Astrocyte (in vitro differentiated cells and primary cell): ENCODE measurements at places on chromosomes 5 and 9. TPM values are rescaled to one million over a fixed set of nuclear protein-coding genes. Genes with fewer than 3 reads are reported as not detected.

GRCh38 chr5:95892784-95893354, 68.8 kb downstream of the ELL2 start:
- no peaks in the 10 kb centered on the region for H3K27me3 ChIP-seq
- H3K36me3 ChIP-seq: peaks cover 50% of the 10 kb centered on the region
- H3K27ac ChIP-seq: no peak overlapping the region
- no peak overlapping the region for H3K4me3 ChIP-seq
- no peak for DNase-seq

DNA sequence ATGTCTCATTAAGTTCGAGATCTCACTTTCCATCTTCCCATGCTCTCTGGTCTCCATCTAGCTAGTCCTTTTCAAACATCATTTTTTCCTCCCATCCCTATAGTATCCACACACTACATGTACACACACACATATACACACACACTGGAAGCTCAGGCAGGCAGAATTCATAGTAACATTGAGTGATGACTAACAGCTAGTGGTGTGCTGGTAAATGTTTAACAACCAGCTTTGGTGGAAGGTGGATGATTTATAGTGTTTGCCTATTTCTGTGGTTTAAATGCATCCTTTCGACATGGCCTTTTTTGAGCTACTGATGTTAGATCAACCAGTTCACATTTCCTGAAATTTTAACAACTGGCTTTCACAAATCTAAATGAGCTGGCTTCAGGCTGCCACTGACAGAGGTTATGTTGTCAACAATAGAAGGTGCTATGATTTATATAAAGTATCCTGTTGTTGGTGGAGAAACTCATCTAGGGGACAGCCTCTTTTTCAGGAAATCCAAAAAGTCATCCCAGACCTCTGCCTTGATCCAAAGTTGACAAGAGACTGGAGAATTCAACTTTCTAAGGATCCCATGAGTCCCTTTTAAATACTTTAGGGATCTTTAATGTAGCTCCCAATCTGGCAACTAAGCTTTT, 117.8 kb downstream of the CCDC192 start:
- no peaks in the 10 kb centered on the region for H3K36me3 ChIP-seq
- no peaks in the 10 kb centered on the region for H3K4me1 ChIP-seq
- H3K4me3 ChIP-seq: no peak overlapping the region
- H3K27me3 ChIP-seq: no peaks in the 10 kb centered on the region

DNA sequence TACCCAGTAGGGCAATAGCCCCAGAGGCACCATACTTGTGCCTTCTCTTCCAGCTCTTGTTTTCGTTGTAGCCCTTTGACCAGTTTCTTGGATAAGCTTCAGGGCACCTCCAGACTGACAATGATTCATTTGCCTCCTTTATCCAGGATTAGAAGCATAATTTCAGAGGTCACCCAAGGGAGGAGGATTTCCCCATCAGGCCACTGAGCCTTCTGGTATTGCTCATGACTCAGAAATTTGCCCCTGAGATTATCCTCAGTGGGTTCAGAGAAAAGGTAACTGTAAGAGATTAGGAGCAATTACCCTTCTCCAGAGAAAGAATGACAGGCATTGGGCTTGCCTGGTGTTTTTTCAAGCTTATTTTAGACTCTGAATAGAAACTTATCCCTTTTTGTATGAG, 147.9 kb downstream of the MSX2 start:
- H3K27me3 ChIP-seq: no peaks in the 10 kb centered on the region
- no peak overlapping the region for H3K4me3 ChIP-seq
- DNase-seq: peak; percentile 11
- H3K4me1 ChIP-seq: no peaks in the 10 kb centered on the region
- H3K27ac ChIP-seq: no peak overlapping the region

GRCh38 chr9:112037281-112038016, 137.6 kb downstream of the SUSD1 start:
- H3K27me3 ChIP-seq: no peaks in the 10 kb centered on the region
- DNase-seq: peak; percentile 88
- peak overlapping the region; percentile 86 for H3K27ac ChIP-seq
- H3K4me1 ChIP-seq: peaks cover 42% of the 10 kb centered on the region

DNA sequence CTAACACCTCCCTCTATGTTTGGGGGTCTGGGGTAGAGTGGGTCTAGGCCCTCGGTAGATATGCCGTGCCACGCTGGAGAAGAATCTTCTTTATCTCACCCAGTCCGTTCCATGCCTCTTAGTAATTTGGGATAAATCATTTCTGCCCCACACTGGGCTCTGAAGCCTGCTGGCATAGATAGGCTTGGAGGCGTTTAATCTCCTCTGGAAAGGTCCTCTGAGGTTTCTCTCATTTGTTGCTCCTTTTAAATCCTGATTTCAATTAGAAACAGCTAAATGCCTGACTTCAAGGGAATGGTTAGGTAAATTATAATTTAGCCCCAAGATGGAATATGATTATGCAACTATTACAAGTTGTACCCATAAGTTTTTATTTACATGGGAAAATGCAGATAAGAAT, 57.8 kb upstream of the AKNA start:
- H3K27me3 ChIP-seq: peaks cover 8% of the 10 kb centered on the region
- no peak for DNase-seq
- no peaks in the 10 kb centered on the region for H3K36me3 ChIP-seq

DNA sequence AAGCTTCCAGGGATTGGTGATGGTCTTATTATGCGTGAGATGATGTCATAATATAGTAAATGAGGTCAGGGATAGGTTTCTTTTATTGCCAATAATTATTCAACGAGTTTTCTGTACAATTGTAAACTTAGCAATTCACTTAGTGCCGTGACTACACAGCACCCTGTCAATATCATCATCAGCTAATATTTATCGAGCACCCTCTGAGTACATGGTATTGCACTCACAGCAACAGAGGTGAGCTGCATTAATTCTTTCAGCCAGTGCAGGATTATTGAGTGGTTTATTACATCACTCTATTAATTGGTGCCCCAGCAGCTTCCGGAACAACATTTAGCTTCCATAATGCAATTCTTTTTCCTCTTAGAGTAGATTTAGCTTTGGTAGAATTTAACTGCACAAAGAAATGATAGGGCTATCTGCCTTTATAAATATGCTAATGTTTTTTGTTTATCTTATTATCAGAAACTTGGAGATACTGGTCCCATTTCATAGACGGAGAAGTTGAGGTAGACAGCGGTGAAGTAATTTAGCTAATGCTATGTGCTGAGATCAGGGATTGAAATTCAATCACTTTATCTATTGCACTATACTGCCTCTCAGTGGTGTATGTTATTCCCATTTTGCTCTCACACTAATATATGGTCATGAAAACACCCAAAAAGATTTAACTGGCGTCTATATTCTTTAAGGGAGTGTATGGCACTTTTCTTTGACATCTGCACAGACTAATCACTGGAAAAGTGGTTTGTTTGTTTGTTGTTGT, 726.1 kb upstream of the WWC1 start:
- H3K36me3 ChIP-seq: no peaks in the 10 kb centered on the region
- no peak for DNase-seq
- H3K27me3 ChIP-seq: no peaks in the 10 kb centered on the region
- H3K27ac ChIP-seq: no peak overlapping the region

DNA sequence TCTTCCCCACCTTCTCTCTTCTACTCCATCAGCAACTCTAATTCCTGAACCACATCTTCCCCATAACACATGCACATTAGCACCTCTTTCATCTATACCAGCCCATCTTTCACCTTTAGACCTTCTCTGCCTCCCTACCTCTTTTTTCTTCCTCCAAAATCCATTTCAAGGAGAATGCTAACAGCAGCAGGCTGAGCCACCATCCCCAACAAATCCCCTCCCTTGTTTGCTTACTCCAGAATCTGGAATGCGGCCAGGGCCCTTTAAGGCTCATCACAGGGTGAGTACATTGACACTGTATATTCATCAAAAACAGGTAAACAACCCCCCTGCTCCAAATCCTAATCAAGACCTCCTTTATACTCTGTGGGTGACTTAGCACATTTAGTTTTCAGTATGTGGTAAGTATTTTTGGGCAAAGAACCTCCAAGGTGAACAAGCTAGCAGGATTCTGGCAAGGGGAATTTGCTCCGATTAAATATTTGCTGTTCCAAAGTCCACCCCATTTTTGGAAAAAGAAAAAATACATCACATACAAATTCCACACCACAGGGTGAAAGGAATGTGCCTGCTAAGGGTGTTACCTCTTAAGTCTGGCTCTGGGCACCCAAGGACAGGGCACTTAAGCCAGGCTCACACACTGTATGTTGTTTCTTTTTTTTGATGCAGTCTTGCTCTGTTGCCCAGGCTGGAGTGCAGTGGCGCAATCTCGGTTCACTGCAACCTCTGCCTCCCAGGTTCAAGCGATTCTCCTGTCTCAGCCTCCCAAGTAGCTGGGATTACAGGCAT, 71.4 kb downstream of the SERINC5 start:
- no peak overlapping the region for H3K4me3 ChIP-seq
- H3K36me3 ChIP-seq: no peaks in the 10 kb centered on the region
- no peaks in the 10 kb centered on the region for H3K27me3 ChIP-seq
- no peak for DNase-seq

- no peak overlapping the region for H3K27ac ChIP-seq
- H3K4me1 ChIP-seq: no peaks in the 10 kb centered on the region
- DNase-seq: no peak
- no peaks in the 10 kb centered on the region for H3K36me3 ChIP-seq
- H3K27me3 ChIP-seq: peaks cover 11% of the 10 kb centered on the region
Observed at GRCh38 chr5:135065306-135066265, 31.6 kb upstream of the PITX1 start.

DNA sequence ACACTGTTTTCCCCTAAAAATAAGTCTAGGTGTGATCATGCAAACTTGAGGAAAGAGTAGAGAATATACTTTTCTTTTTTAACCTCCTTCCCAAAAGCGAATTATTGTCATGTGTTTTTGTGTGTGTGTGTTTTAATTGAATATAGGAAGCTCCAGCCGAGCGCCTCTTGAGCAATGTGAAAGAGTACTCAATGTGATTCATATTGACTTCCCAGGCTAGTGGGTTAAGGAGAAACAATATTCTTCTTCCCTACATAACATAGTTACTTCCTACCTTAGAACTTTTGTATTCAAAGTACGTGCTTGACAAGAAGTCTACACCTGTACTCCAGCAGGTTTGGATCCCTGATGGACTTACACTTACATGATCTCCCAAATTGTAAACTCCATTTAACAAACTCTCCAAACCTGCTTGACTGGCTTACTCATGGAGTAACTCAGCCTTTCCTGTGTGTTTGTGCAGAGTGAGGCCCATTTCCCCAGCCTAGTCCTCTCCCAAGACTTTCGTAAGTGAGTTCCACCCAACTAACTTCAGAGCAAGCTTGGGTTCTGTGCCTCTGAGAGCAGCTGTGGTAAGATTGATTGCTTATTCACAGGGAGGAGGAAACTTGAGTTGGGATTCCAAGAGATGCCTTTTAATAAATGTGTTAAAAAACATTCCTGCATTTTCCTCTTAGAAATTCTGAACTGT, 9.3 kb downstream of the SLC28A3 start:
- H3K27ac ChIP-seq: no peak overlapping the region
- no peaks in the 10 kb centered on the region for H3K4me1 ChIP-seq
- H3K4me3 ChIP-seq: no peak overlapping the region
- H3K36me3 ChIP-seq: no peaks in the 10 kb centered on the region

- H3K36me3 ChIP-seq: no peaks in the 10 kb centered on the region
- no peak for DNase-seq
- H3K27me3 ChIP-seq: peaks cover 3% of the 10 kb centered on the region
- no peak overlapping the region for H3K27ac ChIP-seq
- H3K4me1 ChIP-seq: no peaks in the 10 kb centered on the region
Observed at GRCh38 chr5:123174916-123175481, 86.0 kb downstream of the PRDM6 start.

GRCh38 chr5:97193355-97193688, 10.3 kb upstream of the RIOK2 start:
- no peak overlapping the region for H3K27ac ChIP-seq
- H3K36me3 ChIP-seq: no peaks in the 10 kb centered on the region
- H3K4me3 ChIP-seq: no peak overlapping the region
- no peaks in the 10 kb centered on the region for H3K27me3 ChIP-seq

DNA sequence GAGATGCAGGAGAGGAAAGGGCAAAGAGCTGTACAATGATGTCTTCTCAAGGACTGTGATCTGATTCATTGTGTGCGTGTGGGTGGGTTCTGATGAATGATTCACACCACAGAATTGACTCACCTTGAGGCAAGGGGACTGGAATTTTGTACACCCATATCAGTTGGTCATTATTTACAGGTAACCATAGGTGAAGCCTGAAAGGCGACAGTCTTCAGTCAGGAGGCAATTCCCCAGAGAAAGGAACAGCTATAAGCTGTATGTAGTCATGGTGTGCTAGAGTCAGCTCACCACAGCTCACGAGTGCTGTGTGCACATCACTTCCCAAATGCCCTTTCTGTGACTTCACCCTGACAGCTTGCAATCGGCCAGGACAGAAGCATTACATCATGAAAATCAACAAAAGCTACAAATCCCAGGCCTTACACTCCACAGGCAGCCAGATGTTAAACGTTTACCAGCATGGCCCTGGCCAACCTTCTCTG, 87.6 kb upstream of the RPS23 start:
- peaks cover 21% of the 10 kb centered on the region for H3K4me1 ChIP-seq
- DNase-seq: peak; percentile 85
- H3K27me3 ChIP-seq: no peaks in the 10 kb centered on the region
- no peak overlapping the region for H3K4me3 ChIP-seq

DNA sequence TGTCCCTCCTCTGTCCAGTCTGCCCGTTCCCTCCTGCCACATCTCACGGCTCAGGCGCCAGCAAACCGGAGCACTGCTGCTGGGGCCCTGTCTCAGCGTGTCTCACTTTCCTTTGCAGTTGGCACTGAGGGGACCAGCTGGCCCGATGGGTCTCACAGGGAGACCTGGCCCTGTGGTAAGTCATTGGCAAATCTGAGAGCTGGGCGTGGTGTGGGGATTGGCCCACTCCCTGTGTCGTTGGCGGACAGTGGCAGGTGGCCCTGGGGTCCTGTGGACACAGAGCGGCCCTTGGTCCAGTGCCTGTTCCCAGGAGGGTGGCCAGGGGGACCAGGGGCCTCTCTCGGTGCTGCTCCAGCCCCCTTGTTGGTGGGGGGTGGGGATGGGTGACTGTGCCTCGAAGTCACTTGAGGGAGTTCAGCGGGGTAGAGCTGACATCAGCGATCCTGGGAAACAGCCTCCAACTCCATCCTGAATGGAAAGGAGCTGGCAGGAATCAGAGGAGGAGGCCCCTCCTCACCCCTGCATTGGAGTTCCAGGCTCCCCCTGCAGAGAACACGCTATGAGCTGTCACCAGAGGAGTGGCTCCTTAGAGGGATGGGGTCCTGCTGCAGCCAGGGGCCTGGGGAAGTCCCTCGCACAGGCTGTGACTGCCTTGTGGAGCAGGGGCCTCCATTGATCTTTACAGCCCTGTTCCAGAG, 111.0 kb downstream of the COL5A1 start:
- no peak for DNase-seq
- no peaks in the 10 kb centered on the region for H3K4me1 ChIP-seq
- H3K36me3 ChIP-seq: peaks cover 53% of the 10 kb centered on the region
- H3K27ac ChIP-seq: no peak overlapping the region

The SAXO1 gene
- total RNA-seq: 0.10 TPM in 1 of 2 replicates, not detected in the other

The ANKRD34B gene
- total RNA-seq: 0.10 and 0.20 TPM in 2 replicates

The SHC3 gene
- 3.1 and 4.6 TPM in 2 replicates for total RNA-seq

The PRRC2B gene
- 260 and 292 TPM in 2 replicates for total RNA-seq

The LRRC19 gene
- total RNA-seq: not detected in 2 replicates

The PCDHA7 gene
- 2.6 TPM in 2 replicates for total RNA-seq
